ENCODE measurements at places on chromosomes 6 and 20. TPM values are rescaled to one million over a fixed set of nuclear protein-coding genes. Genes with fewer than 3 reads are reported as not detected.

The WFDC10B gene
- total RNA-seq, result not detected

The DNAJC5 gene
- total RNA-seq, result 29.5 TPM

The NQO2 gene
- 117 TPM for total RNA-seq

The TRDN gene
- total RNA-seq, result 23.1 TPM

The ADGRF4 gene
- total RNA-seq, result not detected

DNA sequence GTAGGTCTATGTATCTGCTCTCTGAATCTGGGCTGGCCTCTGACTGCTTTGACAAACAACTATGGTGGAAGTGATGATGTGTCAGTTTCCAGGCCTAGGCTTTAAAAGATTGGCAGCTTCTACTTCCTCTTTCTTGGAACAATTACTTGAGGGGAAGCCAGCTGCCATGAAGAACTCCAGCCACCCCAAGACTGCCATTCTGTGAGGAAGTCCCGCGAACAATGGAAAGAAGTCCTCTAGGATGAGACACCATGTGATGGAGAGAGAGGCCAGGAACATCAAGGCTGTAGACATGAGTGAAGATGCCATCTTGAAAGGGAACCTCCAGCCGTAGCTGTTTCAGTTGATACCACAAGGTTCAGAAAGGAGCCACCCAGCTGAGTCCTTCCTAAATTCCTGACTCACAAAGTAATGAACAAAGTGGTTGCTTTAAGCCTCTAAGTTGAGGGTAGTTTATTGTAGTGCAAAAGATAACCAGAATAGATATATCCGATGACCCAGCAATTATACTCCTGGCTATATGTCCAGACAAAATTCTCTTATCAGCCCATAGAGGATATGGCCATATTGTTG, 15.3 kb upstream of the TCF15 start:
- DNase-seq, result no peak

GRCh38 chr6:126983779-126984178, 134.7 kb upstream of the RSPO3 start:
- peak; percentile 32 for DNase-seq

DNA sequence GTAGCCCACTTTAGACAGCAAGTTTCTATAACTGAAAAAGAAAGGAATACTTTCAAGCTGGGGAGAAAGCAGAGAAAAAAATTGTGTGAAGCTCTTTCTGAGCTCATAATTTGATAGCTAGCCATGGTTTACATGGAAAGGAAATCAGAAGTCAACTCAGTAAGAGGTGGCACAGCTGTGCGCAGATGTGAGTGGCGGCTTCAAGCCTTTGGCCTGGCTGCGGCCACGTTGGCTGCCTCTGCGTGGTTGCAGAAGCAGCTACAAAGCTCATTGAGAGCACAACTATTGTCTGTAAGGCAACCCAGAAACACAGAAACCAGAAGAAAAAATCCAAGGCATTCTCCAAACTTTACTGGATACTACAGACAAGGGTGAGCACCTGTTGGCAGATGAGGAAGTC, 136.9 kb downstream of the SASH1 start:
- DNase-seq, result no peak

GRCh38 chr6:106074146-106074545, 12.0 kb upstream of the PRDM1 start:
- no peak for DNase-seq

DNA sequence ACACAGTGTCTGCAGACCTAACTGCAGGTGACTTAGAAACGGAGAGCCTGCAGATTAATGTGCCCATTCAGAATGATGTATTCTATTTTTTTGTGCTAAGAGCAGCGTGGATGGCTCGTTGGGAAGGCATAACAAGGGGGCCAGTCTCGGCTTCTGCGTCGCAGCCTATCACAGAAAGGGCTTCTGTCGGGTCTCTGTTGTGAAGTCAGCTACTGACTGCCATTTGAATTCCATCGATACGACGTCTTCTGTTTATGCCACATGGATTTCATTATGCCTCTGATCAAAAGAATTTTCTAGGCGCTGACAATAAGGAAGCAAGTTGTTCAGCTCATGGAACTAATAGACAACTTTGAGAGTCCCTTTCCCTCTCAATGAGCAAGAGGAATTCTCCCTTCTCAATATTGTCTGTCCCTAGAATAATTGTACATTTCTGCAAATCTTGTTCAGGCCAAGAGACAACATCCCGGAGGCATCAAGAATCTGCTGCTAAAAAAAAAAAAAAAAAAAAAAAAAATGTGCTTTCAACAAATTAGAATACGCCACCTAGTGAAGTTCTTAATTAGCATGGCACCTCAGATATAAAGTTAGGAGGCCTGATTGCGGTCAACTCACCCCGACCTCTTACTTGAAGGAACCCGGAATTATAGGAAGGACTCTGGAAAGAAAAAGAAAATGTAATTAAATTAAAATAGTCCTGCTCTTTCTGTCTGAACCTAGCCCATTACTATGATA, 223.9 kb downstream of the TSHZ2 start:
- no peak for DNase-seq

DNA sequence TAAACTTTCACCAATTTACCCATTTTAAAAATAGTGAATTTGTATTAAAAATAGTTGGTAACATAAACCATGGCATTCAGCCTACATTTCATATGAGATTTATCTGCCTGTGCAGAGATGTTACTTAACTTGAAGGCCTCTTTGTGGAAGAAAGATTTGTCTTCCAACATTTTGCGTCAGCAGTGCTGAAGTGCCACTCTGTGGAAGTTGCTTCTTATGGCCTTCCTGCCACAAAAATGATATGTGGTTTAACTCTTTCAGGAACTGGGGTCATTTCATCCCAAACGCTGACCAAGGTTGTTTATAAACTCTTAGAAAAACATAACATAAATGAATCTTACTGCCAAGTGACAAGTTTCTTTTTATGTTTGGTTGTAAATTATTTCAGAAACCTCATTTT, 246.8 kb downstream of the ARID1B start:
- DNase-seq, result no peak

DNA sequence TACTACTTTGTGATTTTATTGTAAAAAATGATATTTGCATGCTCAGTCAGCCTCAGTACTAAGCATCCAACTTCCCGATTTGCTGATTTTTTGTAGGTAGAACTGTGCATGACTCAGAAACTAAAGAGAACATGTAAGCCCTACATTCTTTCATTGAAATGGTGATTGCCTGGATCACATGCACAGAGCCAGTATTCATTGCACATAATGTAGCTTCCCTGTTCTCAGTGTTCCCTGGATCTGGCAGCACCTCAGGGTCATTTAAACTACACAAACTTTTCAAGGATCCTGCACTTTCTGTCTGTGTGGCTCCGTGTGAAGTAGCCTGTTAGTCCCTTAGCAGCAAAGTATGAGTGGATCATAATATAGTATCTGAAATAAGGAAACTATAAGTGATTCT, 422.9 kb upstream of the AGPAT4 start:
- no peak for DNase-seq

- no peak for DNase-seq
Measured at GRCh38 chr20:59508729-59509128, 95.6 kb upstream of the PHACTR3 start.

DNA sequence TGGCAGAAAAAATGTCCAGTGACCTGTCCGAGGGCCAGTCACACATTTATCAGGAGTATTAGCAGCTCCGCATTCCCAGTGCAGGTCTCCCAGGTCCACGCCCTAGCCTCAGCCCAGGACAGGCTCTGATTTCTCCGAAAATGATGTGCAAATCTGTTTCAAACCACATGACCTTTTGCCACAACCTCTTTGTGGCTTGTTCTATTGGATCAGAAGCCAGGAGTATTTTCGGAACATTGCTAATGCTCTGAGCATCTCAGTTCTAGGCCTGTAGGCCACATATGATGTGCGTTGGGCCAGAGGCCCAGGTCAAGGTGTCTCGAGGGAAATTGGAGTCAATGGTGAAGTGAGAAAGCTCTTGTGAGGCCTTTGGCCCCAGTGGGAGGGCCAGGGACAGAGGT, 40.4 kb downstream of the SNX5 start:
- no peak for DNase-seq

GRCh38 chr20:4828830-4829513, 107.3 kb downstream of the PRND start:
- DNase-seq, result no peak

GRCh38 chr6:106450653-106451052, 90.1 kb downstream of the CRYBG1 start:
- DNase-seq, result no peak

- peak; percentile 21 for DNase-seq
Measured at GRCh38 chr6:130853555-130854183, 26.5 kb downstream of the SMLR1 start.

DNA sequence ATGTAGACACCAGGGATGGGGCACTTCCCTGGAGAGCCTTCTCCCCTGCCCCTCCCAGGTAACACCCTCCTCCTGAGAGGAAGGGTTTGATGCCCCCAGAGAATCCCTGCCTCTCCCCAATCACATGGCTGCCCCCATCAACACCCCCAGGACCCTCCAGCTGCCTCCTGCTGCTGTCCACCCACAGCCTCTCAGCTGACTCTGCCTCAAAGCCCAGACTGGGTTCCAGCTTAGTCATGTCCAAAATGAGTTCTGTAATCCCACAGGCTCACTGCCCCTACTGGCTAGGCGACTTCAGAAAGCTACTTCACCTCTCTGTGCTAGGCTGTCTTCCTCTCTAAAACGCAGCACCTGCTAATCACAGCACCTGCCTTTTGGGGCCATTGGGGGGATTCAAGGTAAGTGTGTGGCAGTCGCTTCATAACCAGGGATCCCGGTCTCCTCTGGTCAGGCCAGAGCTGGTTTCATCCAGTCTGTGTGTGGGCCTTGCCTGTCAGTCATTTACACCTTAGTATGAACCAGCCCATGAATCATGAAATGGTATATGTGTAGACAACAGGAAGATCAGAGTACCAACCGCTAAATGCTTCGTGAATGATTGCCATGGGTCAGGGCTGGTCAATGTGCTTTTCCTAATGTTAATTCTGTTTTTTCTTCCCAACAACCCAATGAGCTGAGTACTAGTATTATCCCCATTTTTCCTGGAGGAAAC, 40.4 kb downstream of the TFEB start:
- DNase-seq, result no peak

DNA sequence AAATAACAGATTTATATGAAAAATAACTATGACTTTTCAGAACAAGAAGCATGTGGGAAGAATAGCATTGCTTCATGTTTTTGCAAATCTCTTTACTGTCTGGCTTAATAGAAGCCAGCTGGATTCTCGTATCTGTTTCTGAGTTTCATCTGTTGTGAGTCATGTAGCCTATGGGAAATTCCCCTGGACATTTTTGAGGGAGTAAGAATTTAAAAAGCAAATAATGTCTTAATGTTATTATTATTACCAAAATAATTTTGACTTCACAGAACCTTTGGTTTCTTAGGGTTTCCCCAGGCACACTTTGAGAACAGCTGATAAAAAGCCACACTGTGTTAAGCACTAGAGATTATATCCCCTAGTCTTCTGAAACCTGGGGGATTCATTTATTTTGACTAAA, 75.8 kb downstream of the SYCP2L start:
- no peak for DNase-seq

DNA sequence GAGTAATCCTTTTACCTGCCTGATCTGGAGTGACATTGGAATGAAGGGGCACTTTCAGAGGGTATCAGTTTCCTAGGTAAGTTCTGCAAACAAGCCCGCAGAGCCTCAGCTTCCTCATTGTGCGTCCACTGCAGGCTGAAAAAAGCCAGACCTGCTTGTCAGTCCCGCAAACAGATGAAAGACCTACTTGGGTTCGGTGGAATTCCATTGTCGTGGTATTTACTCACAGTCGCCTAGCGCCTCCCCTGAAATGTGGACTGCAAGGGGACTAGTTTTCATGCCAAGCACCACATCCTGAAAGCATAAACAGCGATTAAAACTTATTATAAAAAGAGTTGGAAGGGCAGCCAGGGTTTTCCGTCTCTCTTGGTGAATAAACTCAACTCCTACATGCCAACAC, 121.5 kb downstream of the PAX1 start:
- peak; percentile 73 for DNase-seq

- DNase-seq, result no peak
Measured at GRCh38 chr6:73774311-73774774, 78.3 kb downstream of the CD109 start.

GRCh38 chr20:23311947-23312506, 38.6 kb upstream of the NXT1 start:
- DNase-seq, result no peak
